Renal cortical epithelial cell (primary cell): ENCODE measurements at places on chromosomes 13 and 19. TPM values are rescaled to one million over a fixed set of nuclear protein-coding genes. Genes with fewer than 3 reads are reported as not detected.
A peak's percentile ranks its signal among the peaks of the same experiment; 100 is the strongest.

DNA sequence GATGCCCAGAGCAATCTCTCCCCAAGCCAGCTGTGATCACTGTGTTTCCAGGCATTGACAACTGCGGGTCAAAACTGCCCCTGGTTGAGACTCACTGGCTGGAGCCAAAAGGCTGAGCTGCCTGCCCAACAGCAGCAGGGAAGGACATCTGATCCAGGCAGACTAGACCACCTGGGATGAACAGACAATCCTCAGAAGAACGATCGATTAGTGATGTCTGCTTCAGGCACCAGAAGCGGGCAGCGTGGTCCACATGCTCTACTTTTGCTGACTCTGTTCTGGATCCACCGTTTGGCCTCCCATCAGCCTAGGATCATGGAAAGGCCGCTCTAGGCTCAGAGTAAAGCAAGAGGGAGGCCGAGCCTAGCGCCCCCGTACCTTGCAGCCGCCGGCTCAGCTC lies 9.9 kb upstream of the GP6 start:
- no peak for DNase-seq

The PSG7 gene
- total RNA-seq: not detected in 2 replicates

- DNase-seq: no peak
These were observed 134.0 kb downstream of the COG6 start for GRCh38 chr13:39789451-39789850.

DNA sequence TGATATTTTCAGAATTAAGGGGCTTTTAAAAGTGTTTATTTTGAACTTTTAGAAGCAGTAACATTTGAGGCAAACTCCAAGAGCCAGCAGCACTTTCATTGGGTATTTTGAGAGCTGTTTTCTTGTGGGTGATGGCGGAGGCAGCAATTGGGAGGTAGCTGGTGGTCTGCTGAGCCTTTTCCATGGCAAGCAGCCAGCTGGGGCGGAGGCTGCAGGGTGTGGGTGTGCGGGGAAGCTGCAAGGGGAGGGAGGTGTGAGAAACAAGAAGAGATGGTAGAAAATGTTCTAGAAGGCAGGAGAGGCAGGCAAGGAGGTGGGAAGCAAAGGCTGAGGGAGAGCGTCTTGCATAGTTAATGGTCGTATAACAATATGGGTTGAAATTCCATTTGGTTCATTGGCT lies 223.4 kb upstream of the HTR2A start:
- no peak for DNase-seq

The RDH8 gene
- total RNA-seq: not detected in 2 replicates

The SOX1 gene
- not detected in 2 replicates for total RNA-seq

The ZNF442 gene
- total RNA-seq: 4.2 and 8.8 TPM in 2 replicates

DNA sequence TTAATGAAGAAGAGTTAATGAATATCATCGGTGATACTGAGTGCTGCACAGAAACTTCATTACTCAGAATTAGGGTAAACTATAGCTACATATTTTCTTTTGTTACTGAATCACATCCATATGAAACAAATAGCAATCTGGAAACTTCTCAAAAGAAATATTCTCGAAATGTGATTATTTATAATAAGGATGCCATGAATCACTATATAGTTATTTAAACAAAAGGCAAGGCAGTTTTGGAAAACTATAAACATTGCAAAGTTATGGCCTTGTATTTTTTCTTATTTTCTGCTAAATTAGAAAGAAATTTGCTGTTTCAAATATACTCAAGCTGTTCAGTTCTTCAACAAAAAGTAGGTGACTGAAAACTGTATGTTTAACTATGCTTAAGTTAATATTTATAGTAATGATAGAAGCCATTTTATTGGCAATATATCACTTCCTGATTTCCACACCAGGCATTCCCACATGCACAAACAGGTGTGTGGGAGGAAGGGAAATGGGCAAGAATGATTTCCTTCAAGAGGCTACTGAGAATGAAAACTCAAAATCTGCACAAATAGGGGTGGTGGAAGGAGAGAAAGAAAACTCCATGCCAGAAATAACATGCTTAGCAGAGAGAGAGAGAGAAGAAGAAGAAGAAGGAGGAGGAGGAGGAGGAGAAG lies 74.5 kb upstream of the FRY start:
- no peak for DNase-seq

DNA sequence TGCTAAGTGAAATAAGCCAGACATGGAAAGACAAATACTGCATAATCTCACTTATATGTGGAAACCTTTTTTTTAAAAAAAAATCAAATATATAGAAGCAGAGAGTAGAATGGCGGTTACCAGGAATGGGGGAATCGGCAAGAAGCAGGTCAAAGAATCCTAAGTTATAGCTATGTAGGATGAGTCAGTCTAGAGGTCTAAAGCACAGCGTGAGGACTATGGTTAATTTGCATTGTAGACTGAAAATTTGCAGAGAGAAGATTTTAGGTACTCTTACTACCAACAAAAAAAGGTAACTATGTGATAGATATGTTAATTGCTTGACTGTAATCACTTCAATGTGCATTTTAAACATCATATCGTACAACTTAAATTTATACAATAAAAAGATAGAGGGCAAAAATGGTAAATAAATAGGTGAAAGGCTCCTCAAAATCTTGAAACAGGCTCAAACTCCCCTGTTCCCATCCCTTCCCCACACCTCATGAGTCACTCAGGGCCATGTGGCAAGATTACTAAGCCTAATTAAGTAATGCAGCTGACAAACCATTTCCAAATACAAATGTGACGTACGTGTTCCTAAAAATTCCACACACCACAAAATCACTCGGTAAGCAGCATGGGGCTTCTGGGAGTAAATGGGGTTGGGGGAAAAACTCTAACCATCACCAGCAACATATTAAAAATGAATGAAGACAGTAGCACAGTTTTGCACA lies 159.0 kb downstream of the USP12 start:
- DNase-seq: peak; percentile 86

DNA sequence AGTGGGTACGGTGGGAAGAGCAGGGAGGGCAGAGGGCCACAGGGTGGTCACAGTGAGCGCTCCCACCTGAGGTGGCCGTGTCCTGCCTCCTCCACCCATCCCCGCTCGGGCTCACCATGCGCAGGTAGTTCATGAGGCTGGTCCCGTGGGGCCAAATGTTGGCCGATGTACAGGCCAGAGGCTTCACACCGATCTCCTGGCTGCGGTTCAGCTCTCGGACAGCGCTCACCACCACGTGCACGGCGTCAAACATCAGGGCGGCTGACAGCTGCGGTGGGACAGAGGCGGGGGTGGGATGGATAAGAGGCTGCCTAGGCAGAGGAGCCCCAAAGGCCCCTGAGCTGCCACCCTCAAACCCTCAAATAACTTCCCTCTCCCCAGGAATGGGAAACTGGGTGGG lies 15.8 kb downstream of the GRIK5 start:
- DNase-seq: no peak

GRCh38 chr13:25981060-25981459 lies 70.8 kb downstream of the SHISA2 start:
- no peak for DNase-seq
